ENCODE measurements at places on chromosomes 12 and 14.

GRCh38 chr14:90621201-90621600 lies 195.0 kb downstream of the TTC7B start:
- DNase-seq: no peak

GRCh38 chr14:79543967-79544697 lies 667.2 kb downstream of the DIO2 start:
- DNase-seq: no peak

DNA sequence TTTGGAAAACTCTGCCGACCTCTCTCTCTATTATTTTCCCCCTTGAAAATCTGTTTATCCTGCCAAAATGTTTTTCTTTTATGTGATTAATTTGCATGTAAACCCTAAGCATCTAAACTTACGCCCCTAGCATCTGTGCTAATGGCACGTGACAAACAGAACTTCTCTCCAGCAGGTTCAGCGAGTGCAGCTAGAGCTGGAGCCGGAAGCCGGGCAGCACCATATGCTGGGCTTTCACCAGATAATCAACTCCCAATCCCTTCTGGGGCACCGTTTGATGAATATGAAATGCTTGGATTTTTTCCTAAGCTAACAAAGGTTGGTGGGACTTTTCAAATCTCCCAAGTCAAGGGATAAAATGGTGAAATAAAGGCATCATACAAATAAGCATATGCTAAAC lies 667.5 kb upstream of the TMEM132C start:
- DNase-seq: no peak

GRCh38 chr14:95180966-95181741 lies 23.8 kb upstream of the DICER1 start:
- DNase-seq: no peak

GRCh38 chr12:131828671-131829355 lies 620 bp downstream of the MMP17 start:
- DNase-seq: no peak

GRCh38 chr12:95358111-95359083 lies 115.6 kb upstream of the METAP2 start:
- DNase-seq: no peak

DNA sequence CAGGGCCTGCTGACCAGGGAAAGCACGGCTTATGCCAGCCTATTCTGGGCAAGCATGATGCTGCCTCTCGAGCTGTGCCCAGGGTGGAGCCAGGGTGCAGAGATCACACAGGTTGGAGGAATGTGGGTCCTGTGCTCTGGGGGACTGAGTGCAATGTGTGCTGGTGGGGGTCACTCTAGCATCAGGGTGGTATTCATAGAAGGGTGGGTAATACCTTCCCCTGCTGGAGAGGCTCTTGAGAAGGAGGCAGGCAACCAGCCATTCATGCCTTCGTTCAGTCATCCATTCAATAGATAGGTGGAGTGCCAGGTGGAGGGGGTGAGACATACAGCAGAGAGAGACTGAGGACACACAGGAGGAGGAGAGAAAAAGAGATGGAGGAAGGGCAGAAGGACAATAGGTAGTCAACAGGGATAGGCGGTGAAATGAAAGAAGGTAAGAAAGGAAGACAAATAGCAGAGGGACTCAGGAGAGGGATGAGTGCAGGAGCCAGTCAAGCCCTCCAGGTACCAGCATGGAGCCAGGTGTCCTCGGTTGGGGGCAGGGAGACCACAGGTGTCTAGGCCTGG lies 5.2 kb upstream of the ZNF385A start:
- DNase-seq: no peak

GRCh38 chr12:31238764-31239387 lies 87.1 kb downstream of the SINHCAF start:
- peak; percentile 73 for DNase-seq

GRCh38 chr12:121144416-121144914 lies 11.8 kb downstream of the P2RX7 start:
- DNase-seq: no peak

DNA sequence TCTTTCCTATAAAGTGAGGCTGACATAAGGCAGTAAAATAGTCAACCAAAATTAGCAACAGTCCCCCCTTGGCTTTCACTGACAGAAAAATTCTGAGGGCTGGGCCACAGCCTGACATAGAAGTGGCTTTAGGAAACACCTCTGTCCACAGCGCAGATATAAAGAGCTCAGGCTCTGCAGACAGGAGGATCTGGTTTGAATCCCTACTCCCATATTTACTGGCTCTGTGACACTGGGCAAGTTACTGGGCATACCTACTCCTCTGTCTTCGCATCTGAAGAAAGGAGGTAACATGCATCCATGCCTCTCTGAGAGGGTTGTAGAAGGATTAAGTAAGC lies 95.3 kb downstream of the STXBP6 start:
- DNase-seq: no peak

GRCh38 chr12:117208206-117208605 lies 17.9 kb upstream of the FBXO21 start:
- no peak for DNase-seq

- peak; percentile 1 for DNase-seq
These were observed 523 bp upstream of the SLC6A15 start for GRCh38 chr12:84913129-84913515.

Measured in neural crest cell (in vitro differentiated cells).